ENCODE measurements at places on chromosomes 5 and 9.

- DNase-seq = no peak
Measured at GRCh38 chr5:50365426-50366251, 75.4 kb downstream of the EMB start.

- DNase-seq = no peak
Measured at GRCh38 chr5:83401775-83402174, 69.8 kb upstream of the VCAN start.

DNA sequence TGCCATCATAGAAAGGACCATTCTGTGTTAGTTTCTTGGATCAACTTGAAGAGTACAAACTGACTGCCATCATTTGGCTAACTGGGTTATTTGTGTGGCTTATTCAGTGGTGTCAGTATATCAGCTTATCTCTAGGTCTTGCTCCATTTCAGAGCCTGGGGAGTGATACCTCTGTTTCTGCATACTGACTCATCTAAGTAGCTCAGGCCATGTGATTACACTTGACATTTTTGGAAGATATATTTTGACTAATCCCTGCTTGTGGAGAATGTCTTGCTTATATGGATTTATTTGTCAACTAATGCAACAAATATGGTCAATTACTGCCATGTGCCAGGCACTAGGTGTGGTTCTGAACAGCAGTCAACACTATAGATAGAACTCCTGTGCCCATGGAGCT is 311.7 kb downstream of the YTHDC2 start:
- no peak for DNase-seq

DNA sequence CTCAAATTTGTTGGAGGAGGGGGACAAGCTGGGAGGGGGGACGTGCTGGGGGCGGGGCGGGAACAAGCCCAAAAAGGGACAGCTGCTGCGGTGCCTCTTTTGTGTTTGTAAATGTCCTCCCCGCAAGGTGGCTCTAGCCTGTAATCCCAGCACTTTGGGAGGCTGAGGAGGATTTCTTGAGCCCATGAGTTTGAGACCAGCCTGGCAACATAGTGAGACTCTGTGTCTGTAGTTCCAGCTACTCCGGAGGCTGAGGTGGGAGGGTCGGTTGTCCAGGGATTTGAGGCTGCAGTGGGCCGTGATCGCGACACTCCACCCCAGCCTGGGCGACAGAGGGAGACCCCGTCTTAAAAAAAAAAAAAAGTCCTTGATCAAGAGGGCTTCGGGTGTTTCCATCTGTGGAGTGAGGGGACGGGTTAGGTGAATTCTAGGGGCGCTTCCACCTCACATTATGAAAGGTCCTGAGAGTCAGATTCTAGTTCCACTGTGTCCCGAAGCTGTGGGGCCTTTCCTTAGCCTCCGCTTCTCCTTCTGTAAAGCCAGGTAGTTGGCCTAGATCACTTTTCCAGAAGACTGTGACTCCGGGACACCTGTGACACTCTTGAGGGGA is 779 bp upstream of the CTNNA1 start:
- DNase-seq = no peak

Data from activated CD4-positive, alpha-beta T cell treated with anti-CD3 and anti-CD28 coated beads, Interleukin-2, amount 50 U/mL, for 4 hours (primary cell).